Activated CD4-positive, alpha-beta T cell treated with anti-CD3 and anti-CD28 coated beads, Interleukin-2, amount 10 ng/mL, durations not matched to agents 24 days and 14 days (primary cell): ENCODE measurements at places on chromosomes 6 and 20.
A peak's percentile ranks its signal among the peaks of the same experiment; 100 is the strongest.

DNA sequence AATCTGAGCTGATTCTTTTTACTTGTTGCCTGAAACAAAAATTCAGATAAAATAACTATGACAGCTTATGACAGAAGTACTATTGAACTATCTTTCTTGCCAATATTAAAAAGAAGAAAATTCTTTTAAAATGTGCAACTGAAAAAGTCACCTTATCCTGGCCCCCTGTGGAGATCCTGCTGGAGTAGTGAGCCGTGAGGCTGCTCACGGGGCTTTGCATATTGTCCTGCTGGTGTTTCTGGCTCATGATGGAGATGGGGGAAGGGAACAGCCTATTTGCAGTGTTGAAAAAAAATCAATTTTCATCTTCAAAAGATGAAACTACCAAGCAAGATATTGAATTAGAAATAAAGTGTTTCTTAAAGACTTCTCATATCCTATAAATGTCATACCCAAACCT is 216.0 kb downstream of the SAMD5 start:
- no peak for DNase-seq

GRCh38 chr6:131387562-131388447 is 185.2 kb upstream of the ARG1 start:
- no peak for DNase-seq

DNA sequence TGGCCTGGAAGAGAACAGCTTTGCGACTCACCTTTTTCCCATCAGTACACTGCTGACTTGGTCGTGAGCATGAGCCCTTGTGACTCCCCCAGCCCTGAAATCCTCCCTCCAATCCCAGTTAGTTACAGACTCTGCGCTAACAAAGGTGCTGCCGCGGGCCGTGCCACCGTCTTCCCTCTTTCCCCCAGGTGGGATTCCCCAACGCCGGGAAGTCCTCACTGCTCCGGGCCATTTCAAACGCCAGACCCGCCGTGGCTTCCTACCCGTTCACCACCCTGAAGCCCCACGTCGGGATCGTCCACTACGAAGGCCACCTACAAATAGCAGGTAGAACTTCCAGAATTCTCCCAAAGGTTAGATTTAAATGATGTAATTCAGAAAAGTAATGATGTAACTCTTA is 16.1 kb downstream of the MTG2 start:
- no peak for DNase-seq

- no peak for DNase-seq
These were observed 2.1 kb downstream of the DAAM2 start for GRCh38 chr6:39794231-39794630.

DNA sequence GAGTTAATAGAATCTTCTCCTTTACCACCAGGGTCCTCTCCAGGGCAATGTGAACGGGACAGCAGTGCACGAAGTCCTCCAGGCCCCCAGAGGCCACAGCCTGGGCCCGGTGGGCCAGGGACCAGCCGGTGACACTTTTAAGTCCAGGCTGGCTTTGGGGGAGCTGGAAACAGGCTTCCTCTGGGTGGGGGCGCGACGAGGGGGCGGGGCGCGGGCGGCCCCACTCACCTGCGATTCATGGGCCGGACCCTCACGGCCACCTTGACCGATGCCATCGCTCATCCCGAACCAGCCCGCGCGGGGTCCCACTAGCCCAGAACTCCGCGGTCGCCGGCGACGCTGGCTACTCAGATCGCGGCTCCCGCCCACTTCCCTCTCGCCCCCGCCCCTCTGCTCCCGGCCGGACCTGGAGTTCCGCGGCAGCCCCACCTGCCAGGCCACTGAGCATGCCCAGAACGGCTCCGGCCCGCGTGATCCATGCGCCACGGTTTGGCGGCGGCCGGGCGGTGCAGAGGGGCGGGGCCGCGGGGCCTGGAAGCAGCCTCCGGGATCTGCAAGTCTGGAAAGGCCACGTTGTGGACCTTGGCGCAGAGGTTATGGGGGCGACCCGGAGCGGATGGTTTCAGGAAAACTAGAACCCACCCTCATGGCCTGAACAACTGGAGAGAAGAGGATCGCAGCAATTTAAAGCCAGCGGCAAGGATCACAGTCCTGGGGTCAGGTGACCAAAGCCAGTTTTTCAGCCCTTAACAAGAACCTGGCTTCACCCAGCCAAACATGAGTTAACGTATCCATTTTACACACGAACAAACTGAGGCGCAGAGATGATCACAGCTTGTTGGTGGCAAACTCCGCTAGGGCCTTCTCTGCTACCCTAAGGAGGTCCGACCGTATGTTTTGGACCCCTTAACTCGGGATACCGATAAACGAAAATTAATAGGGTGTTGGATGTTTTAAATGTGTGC is at the start of gene KIF16B:
KIF16B (minus strand) TSS at position 448 of the 965 bp plus-strand sequence; CDS start at position 275, 173 bp downstream.
- DNase-seq, result peak; percentile 97

GRCh38 chr6:41650120-41650519 is 11.9 kb downstream of the MDFI start:
- no peak for DNase-seq

DNA sequence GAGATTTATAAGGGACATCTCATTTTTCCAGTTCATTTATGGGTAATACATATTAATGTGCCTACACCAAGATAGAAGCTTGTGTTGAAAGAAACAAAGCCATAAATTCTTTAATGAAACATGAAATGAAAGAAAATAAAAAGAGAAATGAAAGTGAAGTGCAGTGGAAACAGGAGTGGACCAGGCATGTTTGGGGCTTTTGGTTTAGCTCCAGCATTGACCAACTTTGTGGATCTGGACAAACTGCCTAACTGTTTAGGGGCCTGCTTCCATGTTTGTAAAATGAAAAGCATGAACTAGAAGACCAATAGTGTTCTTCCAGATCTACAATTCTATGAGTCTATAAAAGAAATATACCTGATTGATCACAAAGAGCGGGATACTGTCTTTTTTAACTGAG is 124.9 kb downstream of the GJA10 start:
- no peak for DNase-seq

GRCh38 chr6:86789779-86790411 is 147.4 kb upstream of the HTR1E start:
- no peak for DNase-seq
